ENCODE measurements at places on chromosomes 2 and 18. TPM values are rescaled to one million over a fixed set of nuclear protein-coding genes. Genes with fewer than 3 reads are reported as not detected.

MC4R gene
- not detected for total RNA-seq

GRCh38 chr18:50113726-50114125 is 81.2 kb downstream of the MYO5B start:
- H3K36me3 ChIP-seq = no peaks in the 10 kb centered on the region
- H3K4me1 ChIP-seq = no peaks in the 10 kb centered on the region
- peaks cover 23% of the 10 kb centered on the region for H3K27me3 ChIP-seq
- H3K27ac ChIP-seq = no peak overlapping the region
- H3K4me3 ChIP-seq = no peak overlapping the region

DNA sequence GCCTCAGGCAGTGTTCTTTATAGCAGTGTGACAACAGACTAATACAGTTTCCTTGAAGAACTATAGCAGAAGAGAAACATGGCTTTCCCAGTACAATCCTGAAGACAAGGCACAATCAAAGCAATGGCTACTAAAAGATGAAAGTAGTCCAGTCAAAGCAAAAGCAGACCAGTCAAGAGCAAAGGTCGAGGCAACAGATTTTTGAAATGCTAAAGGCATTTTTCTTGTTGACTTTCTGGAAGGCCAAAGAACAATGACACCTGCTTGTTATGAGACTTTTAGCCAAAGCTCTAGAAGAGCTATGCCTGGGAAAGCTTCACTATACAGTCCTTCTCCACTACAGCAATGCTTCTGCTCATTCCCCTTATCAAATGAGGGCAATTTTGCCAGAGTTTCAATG is 269.9 kb downstream of the EXOC6B start:
- no peaks in the 10 kb centered on the region for H3K36me3 ChIP-seq
- H3K4me1 ChIP-seq = peaks cover 3% of the 10 kb centered on the region
- no peak for DNase-seq

- no peak for DNase-seq
- H3K36me3 ChIP-seq = no peaks in the 10 kb centered on the region
- H3K27ac ChIP-seq = no peak overlapping the region
- peaks cover 48% of the 10 kb centered on the region for H3K4me1 ChIP-seq
- H3K27me3 ChIP-seq = no peaks in the 10 kb centered on the region
Observed at GRCh38 chr2:234404957-234405356, 91.9 kb downstream of the ARL4C start.

GRCh38 chr2:102421890-102422759 is 835 bp upstream of the IL18RAP start:
- peaks cover 3% of the 10 kb centered on the region for H3K27me3 ChIP-seq
- H3K4me3 ChIP-seq = peak overlapping the region; percentile 40
- peaks cover 81% of the 10 kb centered on the region for H3K4me1 ChIP-seq
- peak overlapping the region; percentile 51 for H3K27ac ChIP-seq

C18orf63 gene
- total RNA-seq = not detected

DNA sequence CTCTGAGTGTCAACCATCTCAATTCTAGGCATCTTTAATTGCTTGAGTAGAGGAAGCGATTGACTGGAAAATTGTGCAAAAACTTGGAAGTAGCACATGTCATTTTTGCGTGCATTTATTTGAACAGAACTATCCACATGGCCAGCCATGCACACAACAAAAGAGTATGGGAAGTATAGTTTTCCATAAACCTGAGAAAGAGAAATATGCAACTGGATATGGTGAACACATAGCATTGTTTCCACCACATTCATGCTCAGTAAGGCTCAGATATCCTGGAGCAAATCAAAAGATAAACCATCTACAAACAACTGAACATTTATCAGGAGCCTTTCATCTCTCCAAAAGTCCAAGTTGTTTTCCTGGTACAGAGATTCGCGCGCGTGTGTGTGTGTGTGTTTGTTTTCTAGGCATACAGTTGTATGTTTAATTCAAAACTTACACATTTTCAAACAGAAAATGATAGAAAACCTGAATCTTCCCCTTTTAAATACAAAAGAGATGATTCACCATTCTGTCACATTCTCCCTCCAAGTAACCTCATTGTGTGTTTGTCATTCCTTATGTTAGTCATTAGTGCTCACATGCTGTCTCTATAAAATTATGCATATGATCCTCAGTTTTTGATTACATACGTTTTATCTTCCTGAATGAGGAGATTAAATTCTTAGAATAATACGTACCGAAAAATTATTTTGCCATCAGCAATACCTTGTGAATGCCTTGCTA is 780.4 kb upstream of the NRXN1 start:
- H3K36me3 ChIP-seq = no peaks in the 10 kb centered on the region
- H3K4me3 ChIP-seq = no peak overlapping the region
- DNase-seq = no peak
- H3K27me3 ChIP-seq = no peaks in the 10 kb centered on the region

CTNNA2 gene
- not detected for total RNA-seq

SLC4A3 gene
- 0.14 TPM for total RNA-seq

VWC2L gene
- total RNA-seq = not detected

DNA sequence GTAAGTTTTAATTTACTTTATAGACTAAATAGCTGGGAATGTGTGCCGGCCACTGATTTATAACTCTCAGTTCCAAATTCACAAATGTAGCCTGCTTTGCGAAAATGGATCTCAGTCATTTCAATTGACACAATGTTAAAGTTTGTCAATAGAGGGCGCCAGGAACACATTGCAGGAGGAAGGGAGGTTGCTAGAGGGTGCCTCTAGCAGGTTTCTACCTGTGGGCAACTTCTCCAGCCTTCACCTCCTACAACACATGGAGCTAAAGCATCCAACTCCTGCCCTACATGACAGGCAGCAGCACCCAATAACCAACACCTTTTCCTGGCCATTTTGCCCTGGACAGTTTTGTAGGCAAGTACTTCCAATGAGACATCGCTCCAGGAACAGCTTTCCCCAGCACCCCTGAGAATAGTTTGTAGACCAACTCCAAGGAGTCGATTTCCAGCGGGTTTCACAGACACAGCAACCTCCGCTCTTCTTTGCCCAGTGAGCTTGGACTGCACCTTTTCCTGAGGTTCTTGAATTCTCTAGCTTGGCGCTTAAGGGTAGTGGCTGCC is 784.8 kb upstream of the CDH2 start:
- no peaks in the 10 kb centered on the region for H3K36me3 ChIP-seq
- no peak overlapping the region for H3K4me3 ChIP-seq
- no peaks in the 10 kb centered on the region for H3K4me1 ChIP-seq
- DNase-seq = no peak
- H3K27ac ChIP-seq = no peak overlapping the region
- H3K27me3 ChIP-seq = no peaks in the 10 kb centered on the region

EIF2B4 gene
- 43.4 TPM for total RNA-seq

NT5DC4 gene
- total RNA-seq = not detected

Measured in activated T-helper 2 cell treated with anti-CD3 and anti-CD28 coated beads, Interferon-gamma antibody, Interleukin-2, Interleukin-4, amounts not matched to agents 10 μg/mL and 5 μg/mL and 100 μg/mL, durations not matched to agents 14 hours and 24 hours and 36 hours (primary cell).